NCI-H1092 (cell line): ENCODE measurements at places on chromosomes 6 and 20.
A peak's percentile ranks its signal among the peaks of the same experiment; 100 is the strongest.

DNA sequence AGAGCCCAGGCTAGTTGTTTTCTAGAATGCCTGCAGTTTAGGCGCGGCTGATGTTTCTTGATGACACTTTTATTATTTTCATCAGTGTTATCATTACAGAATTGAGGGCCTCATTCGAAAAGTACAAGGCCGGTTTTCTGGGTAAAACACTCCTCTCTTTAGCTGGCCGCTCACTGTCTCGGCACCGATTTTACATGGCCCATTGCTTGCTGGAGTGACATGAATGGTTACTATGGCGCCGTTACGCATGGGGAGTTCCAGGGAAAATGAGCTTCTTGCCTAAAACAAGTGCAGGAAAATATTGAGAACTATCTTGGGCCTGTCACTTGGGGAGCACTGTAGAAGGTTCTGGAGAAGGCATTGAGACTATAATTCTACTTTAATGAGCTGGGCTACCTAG is 317.8 kb downstream of the CDH4 start:
- DNase-seq: no peak

DNA sequence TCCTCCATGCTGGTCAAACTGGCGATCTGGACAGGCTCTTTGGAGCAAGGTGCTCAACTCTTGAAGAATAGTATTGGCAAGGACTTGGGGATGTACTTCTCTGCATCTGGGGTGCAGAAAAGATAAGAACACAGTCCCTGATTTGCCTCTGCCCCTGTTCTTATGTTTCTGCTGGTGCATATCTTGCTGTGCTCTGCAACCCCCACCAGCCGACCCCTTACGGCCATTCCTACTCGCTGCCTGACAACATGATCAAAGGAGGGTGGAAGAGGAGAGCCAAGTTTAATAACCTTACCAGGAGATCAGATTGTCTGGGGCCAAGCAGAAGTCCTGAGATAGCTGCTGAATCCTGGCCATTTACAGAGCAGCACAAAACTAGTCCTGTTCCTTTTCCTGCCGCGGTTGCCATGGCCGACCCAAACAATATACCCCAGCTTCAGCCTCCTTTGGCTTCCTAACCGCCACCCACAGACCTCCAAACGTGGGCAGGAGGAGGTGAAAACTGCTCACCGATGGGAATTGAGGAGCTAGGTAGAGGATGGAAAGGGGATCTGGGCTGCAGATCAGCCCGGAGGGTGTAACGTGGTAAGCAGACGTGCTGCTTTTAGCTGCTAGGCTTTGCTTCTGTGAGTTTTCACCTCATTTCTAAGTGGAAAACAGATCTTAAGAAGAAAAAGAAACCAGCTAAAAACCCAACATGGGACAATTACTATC is 60.9 kb downstream of the ATXN1 start:
- DNase-seq: no peak

DNA sequence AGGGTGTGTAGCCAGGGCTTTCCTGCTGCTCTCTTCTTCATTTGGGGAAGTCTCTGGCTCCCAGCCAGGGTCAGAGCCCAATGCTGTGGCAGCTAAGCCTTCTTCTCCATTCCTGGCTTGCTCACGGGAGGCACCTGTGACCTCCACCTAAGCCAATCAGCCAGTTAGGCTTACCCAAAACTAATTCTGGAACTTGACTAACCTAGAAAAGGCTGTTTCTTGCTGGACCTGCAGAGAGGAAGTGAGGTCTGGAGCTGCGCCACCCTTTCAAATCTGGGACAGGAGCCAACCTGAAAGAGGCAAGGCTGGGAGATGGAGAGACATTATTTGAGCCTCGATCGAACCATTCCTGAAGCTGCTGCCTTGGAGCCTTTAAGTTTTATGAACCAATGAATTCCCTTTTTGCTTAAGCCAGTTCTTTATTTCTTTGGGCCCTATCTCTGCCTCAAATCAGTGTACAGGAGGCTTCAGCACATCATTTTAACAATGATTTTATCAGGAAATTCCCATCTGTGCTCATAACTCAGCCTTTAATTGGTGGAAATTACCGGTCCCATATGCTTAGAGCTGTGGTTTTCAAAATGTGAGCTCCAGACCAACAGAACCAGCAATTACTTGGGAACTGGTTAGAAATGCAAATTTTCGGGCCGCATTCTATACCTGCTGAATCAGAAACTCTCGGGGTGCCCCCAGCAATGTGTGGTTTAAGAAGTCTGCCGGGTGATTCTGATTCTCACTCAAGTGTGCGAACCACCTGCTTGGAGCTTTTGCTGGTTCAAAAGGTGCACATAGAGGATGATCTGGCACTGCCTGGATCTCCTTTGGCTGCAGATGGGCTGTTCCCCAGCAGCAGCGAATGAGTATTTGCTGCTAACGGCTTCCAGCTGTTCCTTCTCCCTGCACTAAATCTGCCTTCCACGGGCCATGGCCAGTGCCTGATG is 97.4 kb upstream of the RNF24 start:
- DNase-seq: no peak

DNA sequence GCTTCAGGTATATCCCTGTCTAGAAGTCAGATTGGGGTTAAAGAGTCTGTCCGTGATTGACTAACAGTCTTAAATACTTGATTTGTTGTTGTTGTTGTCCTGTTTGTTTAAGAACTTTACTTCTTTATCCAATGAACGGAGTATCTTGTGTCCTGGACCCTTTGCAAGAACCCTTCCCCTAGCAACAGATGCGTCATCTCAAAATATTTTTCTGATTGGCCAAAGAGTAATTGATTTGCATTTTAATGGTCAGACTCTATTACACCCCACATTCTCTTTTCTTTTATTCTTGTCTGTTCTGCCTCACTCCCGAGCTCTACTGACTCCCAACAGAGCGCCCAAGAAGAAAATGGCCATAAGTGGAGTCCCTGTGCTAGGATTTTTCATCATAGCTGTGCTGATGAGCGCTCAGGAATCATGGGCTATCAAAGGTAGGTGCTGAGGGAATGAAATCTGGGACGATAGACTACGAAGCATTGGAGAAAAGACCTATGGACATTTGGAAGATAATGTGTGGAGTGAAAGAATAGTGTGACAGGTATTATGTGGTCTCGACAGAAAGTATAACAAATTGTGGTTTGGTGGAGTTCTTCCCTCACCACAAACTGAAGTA is at the start of gene HLA-DRA:
Gene HLA-DRA, plus strand, starts transcription at position 286 of the 613 bp plus-strand sequence. Its CDS starts 64 bp downstream, at position 350.
- no peak for DNase-seq

DNA sequence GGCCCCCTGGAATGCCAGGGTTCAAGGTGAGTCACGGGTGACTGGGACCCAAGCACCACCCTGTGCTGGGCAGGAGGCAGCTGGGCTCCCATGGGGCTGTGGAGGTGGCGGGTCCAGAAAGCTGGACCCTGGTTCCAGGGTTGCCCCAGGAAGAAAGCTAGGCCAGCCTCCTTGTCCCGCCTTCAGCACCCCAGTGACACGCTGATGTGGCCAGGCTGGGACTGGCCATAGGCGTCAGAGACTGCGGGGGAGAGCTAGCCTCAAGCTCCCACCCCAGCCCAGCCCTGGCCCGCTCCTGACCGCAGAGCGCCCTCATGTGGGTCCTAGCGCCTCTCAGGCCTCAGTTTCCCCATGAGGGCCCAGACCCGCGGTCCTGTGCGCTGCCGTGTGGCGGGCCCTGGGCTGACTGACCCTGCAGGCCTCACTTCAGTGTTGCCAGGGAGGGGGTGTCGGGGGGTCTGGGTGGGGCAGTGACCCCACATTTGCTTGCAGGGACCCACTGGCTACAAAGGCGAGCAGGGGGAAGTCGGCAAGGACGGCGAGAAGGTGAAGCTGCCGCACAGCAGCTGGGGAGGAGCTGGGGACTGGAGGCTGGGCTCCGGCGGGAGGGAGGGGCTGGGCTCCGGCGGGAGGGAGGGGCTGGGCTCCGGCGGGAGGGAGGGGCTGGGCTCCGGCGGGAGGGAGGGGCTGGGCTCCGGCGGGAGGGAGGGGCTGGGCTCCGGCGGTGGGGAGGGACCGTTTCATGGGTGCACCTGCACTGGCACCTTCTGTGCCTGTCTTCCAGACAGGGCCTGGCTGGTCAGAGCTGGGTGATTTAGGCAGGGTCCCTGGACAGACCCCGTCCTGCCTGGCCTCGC is 7.9 kb downstream of the COL9A3 start:
- DNase-seq: peak; percentile 41
